ENCODE measurements at places on chromosomes 7 and 10. TPM values are rescaled to one million over a fixed set of nuclear protein-coding genes. Genes with fewer than 3 reads are reported as not detected.

SPDYE8 gene
- total RNA-seq: not detected

COL28A1 gene
- total RNA-seq: 0.97 TPM

LOXL4 gene
- total RNA-seq: 1.5 TPM

TAF5 gene
- total RNA-seq: 2.7 TPM

RASA4B gene
- total RNA-seq: 2.1 TPM

PIP gene
- 0.64 TPM for total RNA-seq

ANKMY2 gene
- total RNA-seq: 13.8 TPM

OPN1SW gene
- total RNA-seq: not detected

PLAC9 gene
- total RNA-seq: not detected
